Left lung (tissue), 14 donors: ENCODE measurements at places on chromosomes 12 and 14. TPM values are rescaled to one million over a fixed set of nuclear protein-coding genes. Genes with fewer than 3 reads are reported as not detected.

FGD4 gene
- polyA plus RNA-seq = 28.5 TPM

PRIM1 gene
- polyA plus RNA-seq = 19.9 TPM

PDE3A gene
- polyA plus RNA-seq = 7.5 TPM

BIN2 gene
- polyA plus RNA-seq = 5.7 TPM

ANKS1B gene
- 17.3 TPM for polyA plus RNA-seq

DCN gene
- 1,866 TPM for polyA plus RNA-seq

LHX5 gene
- polyA plus RNA-seq = not detected

GNG2 gene
- polyA plus RNA-seq = 87.3 TPM

OVCH1 gene
- not detected for polyA plus RNA-seq

PLXNC1 gene
- 10.4 TPM for polyA plus RNA-seq

PPP1R36 gene
- 0.79 TPM for polyA plus RNA-seq

TMEM229B gene
- polyA plus RNA-seq = 0.75 TPM

CDK2 gene
- 75.1 TPM for polyA plus RNA-seq

ANAPC5 gene
- polyA plus RNA-seq = 206 TPM

PRH1 gene
- polyA plus RNA-seq = 17.1 TPM

CEBPE gene
- 0.26 TPM for polyA plus RNA-seq

BEST3 gene
- polyA plus RNA-seq = 0.35 TPM

MSI1 gene
- 12.9 TPM for polyA plus RNA-seq

CYP46A1 gene
- 4.8 TPM for polyA plus RNA-seq

TMTC2 gene
- polyA plus RNA-seq = 39.6 TPM

CCDC177 gene
- not detected for polyA plus RNA-seq

MANSC4 gene
- 0.58 TPM for polyA plus RNA-seq

INHBC gene
- 0.16 TPM for polyA plus RNA-seq

IAPP gene
- polyA plus RNA-seq = not detected

VRTN gene
- 0.04 TPM for polyA plus RNA-seq
